HepG2 (cell line): ENCODE measurements at places on chromosomes 5 and 9. TPM values are rescaled to one million over a fixed set of nuclear protein-coding genes. Genes with fewer than 3 reads are reported as not detected.

- no peak for DNase-seq
These were observed 453 bp downstream of the PTRH1 start for GRCh38 chr9:127714951-127715469.

Gene SPATA31C1
- not detected in 2 replicates for total RNA-seq

Gene SELENOP
- 1,596 and 1,895 TPM in 2 replicates for total RNA-seq

Gene MOB3B
- total RNA-seq: 0.03 and 0.09 TPM in 2 replicates

DNA sequence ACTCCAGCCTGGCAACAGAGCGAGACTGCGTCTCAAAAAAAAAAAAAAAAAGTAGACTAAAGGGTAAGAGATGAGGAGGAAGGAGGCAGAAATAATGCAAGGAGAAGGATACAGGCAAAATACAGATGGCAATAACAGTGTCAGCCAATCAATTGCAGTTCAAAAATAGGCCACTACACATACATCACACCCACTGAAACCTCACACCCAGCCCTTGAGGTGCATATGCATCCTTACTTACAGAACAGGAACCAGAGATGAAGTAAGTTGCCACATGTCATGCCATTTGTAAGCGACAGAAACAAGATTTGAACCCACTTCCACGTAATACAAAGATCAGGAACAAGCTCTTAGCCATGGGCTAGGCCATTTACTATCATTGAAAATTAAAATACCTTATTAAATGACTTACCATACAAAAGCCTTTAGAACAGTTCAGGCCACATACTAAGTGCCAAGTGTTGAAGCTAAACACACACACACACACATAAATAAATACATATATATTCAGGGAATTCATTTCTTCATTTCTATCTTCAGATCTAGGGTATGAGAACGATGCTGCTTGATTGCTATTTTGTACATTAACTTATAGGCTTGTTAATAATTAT is 98.4 kb downstream of the FNBP1 start:
- no peak for DNase-seq

DNA sequence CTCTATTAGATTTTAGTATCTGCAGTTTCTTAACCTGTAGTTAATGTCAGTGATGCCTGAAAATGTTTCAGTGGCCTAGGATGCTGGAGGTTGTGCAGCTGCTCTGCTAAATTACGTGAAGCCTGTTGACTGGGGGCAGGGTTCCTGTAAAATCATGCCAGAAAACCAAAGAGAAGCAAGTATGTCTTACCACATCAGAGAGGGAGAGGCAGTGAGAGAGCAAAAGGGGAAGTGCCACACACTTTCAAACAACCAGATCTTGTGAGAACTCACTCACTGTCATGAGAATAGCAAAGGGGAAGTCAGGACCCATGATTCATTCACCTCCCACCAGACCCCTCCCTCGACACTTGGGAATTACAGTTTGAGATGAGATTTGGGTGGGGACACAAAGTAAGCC is 83.9 kb upstream of the CYLC2 start:
- DNase-seq: no peak
